ENCODE measurements at places on chromosomes 1 and 21.

DNA sequence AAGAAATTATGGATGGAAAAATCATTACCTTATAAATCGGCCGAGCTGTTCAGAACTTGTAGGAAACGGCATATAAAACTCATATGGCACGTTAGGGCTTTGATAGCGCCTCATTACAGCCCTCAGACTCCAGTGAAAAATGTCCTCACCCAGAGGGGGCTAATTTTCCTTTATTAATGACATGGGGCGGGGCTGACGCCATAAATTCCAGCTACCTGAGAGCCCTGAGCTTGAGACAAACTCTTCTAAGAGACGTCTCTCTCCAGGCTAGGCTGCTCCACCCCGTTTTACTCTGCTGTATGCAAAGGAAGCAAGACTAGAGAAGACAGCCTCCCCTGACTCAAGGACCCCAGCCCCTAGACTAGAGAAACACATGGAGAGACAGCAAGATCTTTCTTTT is 149.4 kb downstream of the TRABD2B start:
- DNase-seq = no peak

GRCh38 chr1:39132505-39133339 is 71.8 kb upstream of the MACF1 start:
- no peak for DNase-seq

DNA sequence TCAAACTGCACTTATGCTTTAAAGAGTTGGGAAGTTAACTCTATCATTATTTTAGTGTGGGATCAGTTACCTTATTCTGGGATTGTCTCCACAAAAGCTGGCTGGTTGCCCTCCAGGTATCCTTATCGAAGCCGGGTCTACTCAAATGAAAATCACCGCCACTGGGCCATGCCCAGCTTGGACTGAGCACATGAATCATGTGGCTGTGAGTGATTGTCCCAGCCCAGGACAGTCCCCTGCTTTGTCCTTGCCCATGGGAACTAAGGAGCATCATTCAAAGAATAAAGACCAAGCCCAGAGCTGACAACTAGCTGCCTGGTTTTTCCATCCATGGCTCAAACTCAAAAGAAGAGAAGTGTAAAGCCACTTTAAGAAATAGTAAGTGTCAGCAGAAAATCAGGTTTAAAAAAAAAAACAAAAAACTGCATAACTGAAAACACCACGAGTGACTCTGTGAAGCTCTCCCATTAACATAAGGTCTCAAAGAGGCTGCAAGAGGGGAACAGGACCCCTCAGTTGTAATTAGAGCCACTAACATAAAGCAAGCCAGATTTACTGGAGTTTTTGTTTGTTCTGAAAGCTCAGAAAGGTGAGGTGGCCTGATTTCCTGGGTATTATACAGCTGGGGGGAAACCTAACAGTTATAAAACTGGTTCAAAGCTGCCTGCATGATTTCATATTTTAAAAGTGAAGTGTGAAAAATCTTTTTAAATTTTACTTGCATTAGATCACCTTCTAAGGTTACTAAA is 91.5 kb downstream of the KIF14 start:
- no peak for DNase-seq

- DNase-seq = no peak
These were observed 184.9 kb downstream of the ZC3H11B start for GRCh38 chr1:219427989-219428388.

DNA sequence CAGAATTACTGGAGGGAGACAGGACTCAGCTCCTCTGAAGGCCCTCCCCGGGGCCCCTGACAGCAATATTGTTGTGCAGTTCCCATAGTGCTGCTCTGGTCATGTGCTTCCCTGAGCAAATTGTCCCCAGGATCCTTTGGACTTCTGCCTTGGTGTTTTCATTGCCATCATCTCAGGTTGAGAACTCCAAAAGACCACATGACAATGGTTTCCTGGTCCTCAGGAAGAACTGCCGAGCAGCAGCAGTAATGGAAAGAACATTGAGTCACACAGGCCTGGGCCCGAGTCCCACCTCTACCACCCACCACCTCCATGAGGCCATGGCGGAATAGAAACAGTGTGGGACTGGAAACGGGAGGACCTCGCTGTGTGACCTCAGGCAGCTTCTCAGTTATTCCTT is 6.3 kb upstream of the CTTNBP2NL start:
- no peak for DNase-seq

DNA sequence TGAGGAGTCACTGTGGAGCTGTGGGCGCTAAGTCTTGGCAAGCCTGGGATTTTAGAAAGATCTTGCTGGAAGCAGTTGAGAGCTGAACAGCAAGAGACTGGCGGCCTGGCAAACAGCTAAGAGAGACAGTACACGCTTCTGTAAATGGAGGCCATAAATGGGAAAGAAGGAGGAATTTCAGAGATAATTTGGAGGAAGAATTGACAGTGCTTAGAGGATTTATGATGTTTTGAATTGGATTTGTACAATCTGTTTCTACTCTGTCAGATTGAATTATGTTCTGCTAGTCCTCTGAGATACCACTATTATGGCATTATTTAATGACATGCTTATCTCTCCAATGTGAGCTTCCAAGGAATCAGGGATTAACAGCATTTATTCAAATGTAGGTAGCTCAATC is 50.1 kb downstream of the ABCA4 start:
- DNase-seq = no peak

DNA sequence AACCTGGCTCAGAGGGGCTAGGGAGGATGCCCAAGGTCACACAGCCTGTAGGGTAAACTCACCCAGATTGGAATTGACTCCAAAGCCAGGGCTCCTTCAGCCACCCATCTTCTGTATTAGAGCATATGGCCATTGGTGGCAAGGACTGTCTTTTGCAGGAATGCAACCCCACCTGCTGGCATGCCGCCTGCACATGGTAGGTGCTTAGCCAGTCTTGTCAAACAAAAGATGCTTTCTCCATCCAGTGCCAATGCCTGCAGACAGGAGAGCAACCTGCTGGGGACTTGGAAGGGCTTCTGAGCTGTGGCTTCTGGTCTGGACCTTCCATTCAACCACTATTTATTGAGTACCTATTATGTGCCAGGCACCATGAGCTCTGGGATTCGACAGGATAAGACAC is 95.3 kb upstream of the TMEM51 start:
- DNase-seq = no peak

- no peak for DNase-seq
These were observed 15.4 kb downstream of the OVAAL start for GRCh38 chr1:180574031-180574713.

DNA sequence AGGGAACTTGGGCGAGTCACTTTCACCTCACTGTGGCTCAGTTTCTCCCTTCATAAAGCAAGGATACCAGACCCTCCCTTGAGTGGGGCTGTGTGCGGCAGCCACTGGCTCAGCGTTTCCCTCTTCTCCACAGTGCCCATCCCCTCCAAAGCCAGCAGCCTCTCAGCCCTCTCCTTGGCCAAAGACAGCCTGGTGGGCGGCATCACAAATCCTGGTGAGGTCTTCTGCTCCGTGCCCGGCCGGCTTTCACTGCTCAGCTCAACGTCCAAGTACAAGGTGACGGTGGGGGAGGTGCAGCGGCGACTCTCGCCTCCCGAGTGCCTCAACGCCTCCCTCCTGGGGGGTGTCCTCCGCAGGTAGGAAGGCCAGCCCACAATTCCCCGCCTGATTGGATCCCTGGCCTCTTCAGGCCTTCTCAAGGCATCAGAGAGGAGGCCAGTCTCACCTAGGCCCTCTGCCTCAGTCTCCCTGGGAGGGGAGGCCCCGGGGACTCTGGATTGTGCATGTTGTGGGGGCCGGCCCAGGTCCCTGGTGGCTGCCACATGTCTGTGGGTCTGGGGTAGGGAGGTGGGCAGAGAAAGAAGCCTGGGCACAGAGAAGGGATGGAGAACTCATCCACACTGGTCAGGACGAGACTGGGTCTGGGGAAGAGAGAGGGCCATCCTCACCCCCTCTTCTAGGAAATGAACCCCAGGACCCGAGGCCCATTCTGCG is 15.2 kb downstream of the TFAP2E start:
- DNase-seq = no peak

DNA sequence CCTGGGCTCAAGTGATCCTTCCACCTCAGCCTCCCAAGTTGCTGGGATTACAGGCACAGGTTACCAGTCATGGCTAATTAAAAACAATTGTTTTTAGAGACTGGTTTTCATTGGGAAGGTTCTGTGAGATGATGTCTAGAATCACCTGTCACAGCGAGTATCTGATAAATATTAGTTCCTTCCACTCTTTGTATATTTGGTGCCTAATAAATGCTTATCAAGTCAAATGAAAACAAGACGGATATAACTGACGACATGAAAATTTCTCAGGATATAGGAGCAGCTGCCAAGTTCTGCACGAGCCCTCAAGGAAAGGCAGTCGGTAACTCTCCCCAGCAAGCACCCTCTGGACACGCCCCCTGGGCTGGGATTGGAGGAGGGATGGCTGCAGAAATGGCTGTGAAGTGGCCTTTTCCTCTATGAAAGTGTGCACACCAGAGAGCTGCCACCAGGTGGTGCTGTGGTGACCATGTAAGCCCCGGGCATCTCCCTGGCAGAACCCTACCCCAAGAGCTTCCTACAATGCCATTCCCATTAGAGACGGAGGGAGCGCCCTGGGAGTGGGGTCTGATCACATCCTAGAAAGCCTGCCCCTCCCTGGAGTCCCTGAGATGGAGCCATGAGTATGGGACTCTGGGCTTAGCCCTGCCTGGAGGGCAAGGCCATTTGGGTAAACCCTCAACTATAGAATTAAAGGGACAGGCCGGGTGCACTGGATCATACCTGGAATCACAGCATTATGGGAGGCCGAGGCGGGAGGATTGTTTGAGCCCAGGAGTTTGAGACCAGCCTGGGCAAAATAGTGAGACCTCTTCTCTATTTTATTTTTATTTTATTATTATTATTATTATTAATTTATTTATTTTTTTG is 50.9 kb downstream of the HTR6 start:
- DNase-seq = peak; percentile 72

DNA sequence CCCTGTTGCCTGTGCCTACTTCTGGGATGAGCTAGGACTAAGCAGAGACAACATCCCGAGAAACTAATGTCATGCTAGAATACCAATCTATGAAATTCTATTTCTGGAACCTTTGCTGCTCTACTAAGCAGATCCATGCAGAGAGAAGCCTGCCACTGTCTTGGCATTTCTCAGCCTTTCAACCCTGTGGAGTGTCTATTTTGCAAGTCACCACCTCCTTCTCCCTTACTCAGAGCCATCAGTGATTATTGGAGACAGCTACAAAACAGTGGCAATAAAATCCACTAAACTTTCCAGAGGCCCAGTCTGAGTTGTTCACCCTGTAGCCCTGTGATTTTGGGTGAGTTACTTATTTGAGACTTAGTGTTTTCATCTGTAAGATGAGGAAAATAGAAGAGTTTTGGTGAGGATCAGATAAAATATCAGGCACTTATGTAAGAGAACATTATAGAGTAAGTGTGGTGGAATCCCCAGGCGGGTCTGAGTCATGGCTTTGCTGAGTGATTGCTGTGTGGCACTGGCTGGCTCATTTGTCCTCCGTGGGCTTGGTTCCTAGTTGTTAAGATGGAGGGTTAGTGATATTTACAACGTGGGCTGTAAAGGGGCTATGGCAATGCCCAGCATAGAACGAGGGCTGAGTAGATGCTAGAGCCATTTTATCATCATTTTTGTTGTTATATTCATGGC is 61.1 kb downstream of the FMN2 start:
- DNase-seq = no peak

GRCh38 chr1:35326246-35326866 is 57.8 kb downstream of the ZMYM4 start:
- no peak for DNase-seq

- no peak for DNase-seq
These were observed 39.0 kb downstream of the MRPL39 start for GRCh38 chr21:25568246-25568645.

DNA sequence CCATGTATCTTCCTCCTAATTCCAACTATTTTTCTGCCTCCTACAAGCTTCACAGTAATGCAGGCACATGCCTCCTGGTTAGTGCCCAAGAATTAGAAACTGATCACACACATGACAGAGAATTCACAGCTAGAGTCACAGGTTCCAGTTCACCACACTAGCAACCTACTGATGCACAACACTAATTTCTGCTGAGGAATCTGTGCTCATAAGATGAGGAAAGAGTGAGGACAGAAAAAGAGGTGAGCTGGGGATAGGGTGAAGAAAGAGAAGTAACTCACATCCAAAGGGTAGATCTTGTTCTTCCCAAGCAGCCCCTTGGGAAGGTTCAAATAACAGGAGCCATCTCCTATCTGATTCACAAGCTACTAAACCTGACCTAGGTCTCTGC is 61.3 kb downstream of the PUM1 start:
- no peak for DNase-seq

DNA sequence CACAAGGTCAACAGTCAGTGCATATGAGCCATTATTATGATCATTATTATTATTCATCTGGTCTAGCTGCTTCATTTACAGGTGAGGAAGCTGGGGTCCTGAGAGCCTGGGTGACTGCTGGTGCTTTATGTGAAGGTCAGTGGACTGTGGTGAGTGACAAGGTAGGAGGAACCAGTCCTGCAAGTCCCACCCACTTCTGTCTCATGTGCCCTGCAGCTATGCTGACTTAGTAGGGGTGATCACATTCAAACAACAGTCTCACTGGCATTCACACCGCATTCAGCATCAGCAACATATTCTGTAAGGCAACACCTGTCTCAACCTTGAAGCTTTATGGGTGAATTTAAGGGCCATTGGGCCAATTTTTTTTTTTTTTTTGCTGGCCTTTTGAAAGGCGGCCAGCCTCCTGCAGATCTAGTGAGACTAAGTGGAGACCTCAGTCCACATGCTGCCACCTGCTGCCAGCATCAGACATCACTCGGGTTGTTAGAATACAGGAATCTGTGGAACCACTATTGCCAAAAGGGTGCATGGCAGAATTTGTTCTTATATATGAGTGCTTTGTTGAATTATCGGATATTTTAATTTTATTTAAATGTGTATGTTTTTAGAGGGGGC is 59.9 kb upstream of the CACNA1E start:
- DNase-seq = no peak

GRCh38 chr1:199173356-199173755 is 534.5 kb downstream of the PTPRC start:
- peak; percentile 74 for DNase-seq

- no peak for DNase-seq
These were observed 46.1 kb downstream of the PLEKHA6 start for GRCh38 chr1:204313675-204314074.

DNA sequence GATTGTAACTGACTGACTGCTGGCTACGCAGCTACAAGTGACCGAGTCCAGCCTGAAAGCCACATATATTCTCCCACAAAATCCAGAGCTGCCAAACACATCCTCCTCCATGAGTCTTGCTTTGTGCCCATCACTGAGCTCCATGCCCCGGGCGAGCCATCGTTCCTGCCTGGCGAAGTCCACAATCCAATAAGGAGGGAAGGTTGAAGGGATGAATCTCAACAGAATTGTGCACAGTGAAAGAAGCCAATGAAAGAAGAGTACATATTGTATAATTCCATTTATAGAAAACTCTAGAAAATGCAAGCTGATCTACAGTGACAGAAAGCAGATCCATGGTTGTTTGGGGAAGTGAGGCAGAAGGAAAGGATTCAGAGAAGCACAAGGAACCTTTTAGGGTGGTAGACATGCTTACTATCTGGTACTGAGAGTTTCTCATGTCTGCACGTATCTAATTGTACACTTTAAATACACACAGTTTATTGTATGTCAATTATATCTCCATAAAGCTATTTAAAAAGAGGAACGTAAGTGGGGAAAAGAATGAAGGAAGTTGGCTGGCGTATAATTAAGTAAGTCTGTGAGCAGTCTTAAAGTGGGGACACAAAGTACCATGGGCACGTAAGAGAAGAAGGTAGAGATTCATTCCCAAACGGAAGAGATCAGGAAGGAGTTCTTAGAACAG is 115.9 kb upstream of the JUN start:
- DNase-seq = no peak

GRCh38 chr1:1799716-1800115 is 21.4 kb upstream of the NADK start:
- no peak for DNase-seq

- no peak for DNase-seq
These were observed 47.7 kb upstream of the C8B start for GRCh38 chr1:57013522-57013921.

Measured in CD8-positive, alpha-beta memory T cell (primary cell).